Activated CD4-positive, alpha-beta memory T cell treated with anti-CD3 and anti-CD28 coated beads, Interleukin-2, amount 10 ng/mL, durations not matched to agents 7 days and 5 days (primary cell): ENCODE measurements at places on chromosomes 11 and 22. TPM values are rescaled to one million over a fixed set of nuclear protein-coding genes. Genes with fewer than 3 reads are reported as not detected.

C11orf52 gene
- total RNA-seq: not detected

TTLL8 gene
- not detected for total RNA-seq

DGCR6L gene
- total RNA-seq: 40.8 TPM

DNHD1 gene
- 19.6 TPM for total RNA-seq

DNA sequence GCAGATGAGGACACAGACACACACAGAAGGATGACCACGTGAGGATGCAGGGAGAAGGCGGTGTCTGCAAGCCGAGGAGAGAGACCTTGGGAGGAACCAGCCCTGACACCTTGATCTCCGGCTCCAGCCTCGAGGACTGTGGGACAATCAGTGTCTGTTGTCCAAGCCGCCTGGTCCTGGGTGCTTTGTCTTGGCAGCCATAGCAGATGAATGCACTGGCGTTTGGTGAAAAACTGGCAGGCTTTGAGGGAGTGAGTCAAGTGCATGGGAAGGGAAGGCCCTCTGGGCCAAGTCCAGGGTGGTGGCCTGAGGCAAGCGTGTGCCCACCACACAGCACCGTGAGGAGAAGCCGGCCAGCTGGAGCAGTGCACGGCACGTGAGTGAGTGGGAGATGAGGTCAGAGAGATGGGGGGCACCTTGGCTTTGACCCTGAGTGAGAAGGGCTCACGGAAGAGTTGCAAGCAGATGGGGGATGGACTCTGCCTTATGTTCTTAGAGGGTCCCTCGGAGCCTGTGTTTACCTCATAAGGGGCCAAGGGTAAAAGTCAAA, 12.4 kb upstream of the BRSK2 start:
- DNase-seq: no peak

- DNase-seq: no peak
These were observed 38.8 kb upstream of the UBASH3B start for GRCh38 chr11:122616718-122617117.

GRCh38 chr11:75503531-75504099, 22.1 kb downstream of the GDPD5 start:
- no peak for DNase-seq

DNA sequence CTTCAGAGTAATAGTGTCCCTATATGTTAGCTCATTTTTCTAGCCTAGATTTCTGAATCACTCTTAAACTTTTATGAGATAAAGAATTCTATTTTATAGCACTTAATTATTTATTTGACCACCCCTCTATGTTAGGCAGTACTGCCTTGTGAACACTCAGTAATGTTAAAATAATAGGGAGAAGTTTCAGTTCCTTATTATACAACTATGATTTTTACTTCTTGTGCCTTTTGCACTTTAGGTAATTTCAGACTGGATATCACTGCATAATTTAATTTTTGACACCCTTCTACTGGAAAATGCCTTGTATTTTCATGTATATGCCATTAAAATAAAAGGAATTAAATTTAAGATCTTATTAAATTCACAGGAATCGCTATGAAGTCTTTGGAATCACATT, 3.1 kb downstream of the BCO2 start:
- no peak for DNase-seq

DNA sequence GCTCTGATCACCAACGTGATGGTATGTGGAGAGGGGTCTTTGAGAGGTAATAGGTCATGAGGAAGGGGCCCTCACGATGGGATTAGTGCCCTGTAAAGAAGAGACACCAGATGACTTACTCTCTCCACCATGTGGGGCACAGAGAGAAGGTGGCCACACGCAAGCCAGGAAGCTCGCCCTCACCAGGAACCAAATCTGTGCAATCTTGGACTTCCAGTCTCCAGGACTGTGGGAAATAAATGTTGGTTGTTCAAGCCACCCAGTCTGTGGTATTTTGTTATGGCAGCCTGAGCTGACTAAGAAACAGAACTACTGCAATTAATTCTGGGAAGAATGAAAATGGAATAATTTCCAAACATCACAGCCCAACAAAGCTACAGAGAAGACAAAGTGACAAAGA, 117.5 kb downstream of the SNX19 start:
- DNase-seq: no peak

GRCh38 chr11:61531044-61531443, 22.5 kb downstream of the LRRC10B start:
- no peak for DNase-seq

GRCh38 chr22:24736526-24737053, 37.9 kb downstream of the PIWIL3 start:
- no peak for DNase-seq

GRCh38 chr22:46826438-46827135, 64.1 kb downstream of the TBC1D22A start:
- no peak for DNase-seq

DNA sequence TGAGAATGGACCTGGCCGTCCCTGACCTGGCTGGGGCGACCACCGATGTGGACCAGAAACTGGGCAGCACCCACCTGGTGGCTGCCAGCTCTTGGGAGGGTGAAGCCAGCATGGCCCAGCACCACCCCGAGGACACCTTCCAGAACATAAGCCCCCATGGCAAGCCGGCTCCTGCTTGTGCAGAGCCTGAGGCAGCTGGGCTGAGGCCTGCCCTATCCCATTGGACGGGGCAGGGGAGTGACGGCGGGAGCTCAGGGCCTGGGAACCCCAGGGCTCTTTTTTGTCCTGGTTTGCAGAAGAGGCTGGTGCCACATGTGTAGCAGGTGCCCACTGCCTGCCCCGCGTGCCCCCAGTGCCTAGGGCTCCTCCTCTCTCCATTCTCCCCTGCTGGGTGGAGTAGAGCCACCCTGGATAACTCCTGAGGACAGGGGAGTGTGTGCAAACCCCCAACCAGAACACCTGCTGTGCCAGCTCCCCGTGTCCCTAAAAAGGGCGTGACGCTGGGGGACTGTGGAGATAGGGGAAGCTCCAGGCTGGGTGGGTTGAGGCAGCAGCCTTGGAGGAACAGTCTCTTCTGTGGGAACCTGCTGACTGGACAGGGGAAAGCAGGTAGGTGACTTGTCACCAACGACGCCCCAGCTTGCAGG, 11.9 kb downstream of the DUSP8 start:
- DNase-seq: no peak

- DNase-seq: no peak
These were observed 117.5 kb downstream of the SPATA19 start for GRCh38 chr11:133727774-133728173.

DNA sequence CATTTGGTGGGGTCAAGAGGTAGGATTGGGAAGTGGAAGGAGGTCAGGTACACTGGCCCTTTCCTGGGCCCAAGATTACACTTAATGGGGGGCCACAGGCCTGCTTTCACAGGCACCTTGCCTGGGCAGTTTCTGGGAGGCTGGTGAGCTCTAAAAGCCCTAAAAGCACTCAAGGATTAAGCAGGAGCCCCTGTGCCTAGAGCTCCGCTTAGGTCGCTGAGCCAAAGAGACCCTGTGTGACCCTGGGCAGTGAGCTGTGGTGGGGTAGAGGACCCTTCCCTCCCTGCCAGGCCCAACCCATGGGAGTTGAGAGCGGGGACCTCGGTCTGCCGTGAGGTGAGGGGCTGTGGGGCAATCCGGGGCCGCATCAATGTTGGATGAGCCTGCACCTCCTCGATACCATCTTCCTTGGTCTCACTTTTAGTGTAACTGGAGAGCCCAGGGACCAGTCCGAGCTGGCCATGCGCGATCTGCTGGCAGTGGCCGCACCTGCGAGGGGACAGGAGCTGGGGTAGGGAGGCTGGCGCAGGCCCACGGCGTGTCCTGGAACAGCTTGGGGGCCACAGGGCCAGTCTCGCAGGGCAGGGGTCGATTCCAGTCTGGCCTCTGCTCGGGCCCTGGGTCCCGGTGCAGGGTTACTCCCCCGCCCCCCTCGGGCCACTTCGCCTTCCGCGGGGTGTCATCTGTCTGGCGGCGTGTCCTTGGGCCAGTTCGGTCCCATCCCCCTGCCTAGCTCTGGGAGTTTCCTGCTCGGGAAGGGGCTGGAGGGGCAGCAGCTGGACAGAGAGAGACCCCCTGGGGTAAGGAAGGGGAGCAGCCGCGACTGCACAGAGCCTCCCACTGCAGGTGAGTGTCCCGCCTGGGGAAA, 44.3 kb downstream of the EIF3F start:
- no peak for DNase-seq

DNA sequence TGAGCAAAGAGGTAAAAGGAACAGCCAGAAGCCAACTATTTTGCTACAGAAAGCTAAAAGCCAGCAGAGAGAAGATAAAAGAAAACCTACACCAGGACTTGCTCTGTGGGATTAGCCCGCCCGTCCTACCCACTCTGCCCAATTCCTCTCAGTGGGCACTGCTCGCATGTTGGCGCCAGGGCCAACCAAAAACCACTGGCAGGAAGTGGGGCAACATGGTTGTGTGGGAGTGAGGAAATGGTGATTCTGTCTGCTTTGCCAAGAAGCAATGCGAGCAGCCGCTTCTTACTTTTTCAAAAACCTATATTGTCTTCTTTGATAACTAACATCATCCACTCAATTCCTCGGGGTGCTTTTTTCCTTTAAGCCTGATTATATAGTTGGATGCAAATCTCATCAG, 14.2 kb upstream of the APOA1 start:
- DNase-seq: peak; percentile 76

DNA sequence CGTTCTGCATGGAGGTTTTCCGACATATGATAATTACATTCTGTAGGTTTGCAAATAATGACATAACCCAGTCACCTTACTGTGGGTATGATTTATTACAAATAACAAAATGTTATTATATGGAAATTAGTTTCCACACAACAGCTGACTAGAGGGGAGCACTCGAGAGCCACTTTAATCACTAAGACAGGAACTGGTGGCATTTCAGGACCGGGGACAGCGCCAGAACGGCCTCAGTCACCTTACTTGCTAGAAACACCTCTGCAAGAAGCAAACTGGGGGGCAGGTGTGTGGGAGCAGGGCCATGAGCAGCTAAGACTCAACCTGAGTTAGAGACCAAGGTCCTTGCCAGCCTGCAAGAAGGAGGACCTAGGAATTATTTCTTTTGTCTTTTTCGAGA, 199.9 kb downstream of the DSCAML1 start:
- peak; percentile 68 for DNase-seq

- no peak for DNase-seq
These were observed 25.7 kb upstream of the ACER3 start for GRCh38 chr11:76835036-76835435.

DNA sequence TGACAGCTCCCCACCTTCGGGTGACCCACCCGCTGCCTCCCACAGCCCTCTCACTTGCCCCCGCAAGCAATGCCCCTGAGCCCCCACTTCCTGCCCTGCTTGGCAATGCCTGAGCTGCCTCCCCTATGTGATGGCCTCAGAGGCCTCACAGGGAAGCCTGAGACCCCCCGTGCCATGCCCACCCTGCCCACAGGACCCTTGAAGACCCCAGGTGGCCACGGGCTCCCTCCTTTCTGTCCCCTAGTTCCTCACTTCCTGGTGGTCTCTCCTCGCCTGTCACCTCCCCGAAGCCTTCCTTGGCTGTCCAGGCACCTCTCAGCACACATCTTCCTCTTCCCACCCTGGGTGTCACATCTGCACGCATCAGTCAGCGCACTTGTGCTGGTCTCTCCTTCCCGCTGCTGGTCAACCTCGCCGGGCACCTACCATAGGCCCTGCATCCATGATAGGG, 90.5 kb downstream of the BRD1 start:
- peak; percentile 12 for DNase-seq

- DNase-seq: no peak
These were observed 24.4 kb downstream of the OR8B12 start for GRCh38 chr11:124518989-124519451.

DNA sequence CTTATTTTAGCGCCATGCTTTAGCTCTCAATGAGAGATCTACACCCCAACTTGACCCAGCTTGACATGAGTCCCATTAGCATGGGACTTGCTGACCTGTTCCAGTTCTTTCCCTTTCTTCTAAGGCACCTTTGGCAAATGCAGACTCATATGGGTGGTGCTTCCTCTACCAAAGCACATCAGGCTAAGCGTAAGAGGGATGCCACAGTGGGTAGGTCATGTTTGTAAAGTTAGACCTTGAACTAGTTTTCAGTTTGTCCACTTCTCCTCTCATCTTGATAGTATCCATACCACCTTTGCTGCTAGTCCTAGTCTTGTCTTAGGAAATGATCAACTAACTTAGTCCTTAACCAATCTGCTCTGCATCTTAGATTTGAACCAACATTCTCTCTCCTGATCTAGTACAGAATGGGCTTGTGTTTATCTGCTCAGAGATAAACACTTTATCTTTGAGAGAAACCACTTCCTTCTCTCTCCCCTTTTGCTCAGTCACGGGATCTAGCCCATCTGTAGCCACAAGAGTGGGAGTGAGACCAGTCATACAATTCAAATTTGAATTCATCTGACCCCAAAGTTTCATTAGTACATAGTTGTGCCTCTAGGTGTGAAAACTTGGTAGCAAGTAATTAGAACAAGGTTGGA, 72.1 kb upstream of the CD44 start:
- DNase-seq: peak; percentile 62

GRCh38 chr11:117232911-117233409, 489 bp downstream of the RNF214 start:
- peak; percentile 21 for DNase-seq

- no peak for DNase-seq
These were observed 6.6 kb downstream of the LMNTD2 start for GRCh38 chr11:553988-554340.

- DNase-seq: no peak
These were observed 14.7 kb downstream of the GLYATL2 start for GRCh38 chr11:58829786-58830185.

DNA sequence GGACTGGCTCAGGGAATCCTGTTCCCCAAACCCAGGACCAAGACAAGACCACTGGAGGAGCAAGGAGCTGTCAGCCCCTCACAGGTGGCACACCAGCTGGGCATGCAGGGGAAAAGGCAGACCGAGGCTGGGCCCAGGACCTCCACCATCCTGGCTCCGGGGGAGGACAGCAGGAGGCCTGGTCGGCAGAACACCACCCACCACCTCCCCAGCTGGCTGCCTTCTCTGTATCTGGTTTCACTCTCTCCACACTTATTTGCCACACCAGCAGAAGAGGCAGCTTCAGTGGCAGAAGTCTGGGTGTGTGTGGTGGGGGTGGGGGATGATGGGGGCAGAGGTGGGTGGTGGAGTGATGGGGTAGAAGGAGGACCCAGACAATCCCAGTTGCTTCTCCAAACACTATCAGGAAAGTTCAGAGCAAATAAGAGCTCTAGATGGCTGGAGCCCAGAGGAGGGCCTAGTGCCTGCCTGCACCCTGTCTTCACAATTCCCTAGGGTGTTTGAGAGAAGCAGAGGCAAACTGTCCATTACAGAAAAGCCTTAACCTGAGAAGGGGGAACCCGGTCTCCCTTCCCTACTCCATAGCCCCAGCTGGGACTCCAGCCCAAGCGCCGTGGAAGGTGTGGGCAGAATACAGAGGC, 51.9 kb upstream of the CDON start:
- no peak for DNase-seq

GRCh38 chr11:26571861-26572654, at the start of gene MUC15:
Gene MUC15, minus strand, starts transcription at chr11:26572263. Its CDS starts 5,169 bp downstream, at chr11:26567094.
- DNase-seq: no peak

- no peak for DNase-seq
These were observed 1.7 kb downstream of the STX3 start for GRCh38 chr11:59756845-59757244.

- no peak for DNase-seq
These were observed 64.9 kb downstream of the NAV2 start for GRCh38 chr11:19777377-19778102.
